Dorsolateral prefrontal cortex (tissue), 122 donors: ENCODE measurements at places on chromosomes 3 and 15. TPM values are rescaled to one million over a fixed set of nuclear protein-coding genes. Genes with fewer than 3 reads are reported as not detected.

Gene SEMA3B
- 39.1 TPM for total RNA-seq

Gene PLXND1
- total RNA-seq: 141 TPM

Gene IL17RD
- total RNA-seq: 9.7 TPM

Gene PIGZ
- 21.1 TPM for total RNA-seq

Gene TRIM59
- total RNA-seq: 50.0 TPM

Gene GOLGA6B
- total RNA-seq: not detected

Gene KCNH8
- 57.5 TPM for total RNA-seq

Gene CISH
- 1.8 TPM for total RNA-seq

Gene NMNAT3
- 12.7 TPM for total RNA-seq

Gene GPR149
- 1.9 TPM for total RNA-seq

Gene LYZL4
- 0.58 TPM for total RNA-seq

Gene ACP3
- total RNA-seq: 1.2 TPM

Gene SCAANT1
- not detected for total RNA-seq

Gene CPNE4
- 28.7 TPM for total RNA-seq

Gene RTP3
- total RNA-seq: not detected

Gene P3H2
- total RNA-seq: 8.9 TPM
